ENCODE measurements at places on chromosomes 6 and 20.

DNA sequence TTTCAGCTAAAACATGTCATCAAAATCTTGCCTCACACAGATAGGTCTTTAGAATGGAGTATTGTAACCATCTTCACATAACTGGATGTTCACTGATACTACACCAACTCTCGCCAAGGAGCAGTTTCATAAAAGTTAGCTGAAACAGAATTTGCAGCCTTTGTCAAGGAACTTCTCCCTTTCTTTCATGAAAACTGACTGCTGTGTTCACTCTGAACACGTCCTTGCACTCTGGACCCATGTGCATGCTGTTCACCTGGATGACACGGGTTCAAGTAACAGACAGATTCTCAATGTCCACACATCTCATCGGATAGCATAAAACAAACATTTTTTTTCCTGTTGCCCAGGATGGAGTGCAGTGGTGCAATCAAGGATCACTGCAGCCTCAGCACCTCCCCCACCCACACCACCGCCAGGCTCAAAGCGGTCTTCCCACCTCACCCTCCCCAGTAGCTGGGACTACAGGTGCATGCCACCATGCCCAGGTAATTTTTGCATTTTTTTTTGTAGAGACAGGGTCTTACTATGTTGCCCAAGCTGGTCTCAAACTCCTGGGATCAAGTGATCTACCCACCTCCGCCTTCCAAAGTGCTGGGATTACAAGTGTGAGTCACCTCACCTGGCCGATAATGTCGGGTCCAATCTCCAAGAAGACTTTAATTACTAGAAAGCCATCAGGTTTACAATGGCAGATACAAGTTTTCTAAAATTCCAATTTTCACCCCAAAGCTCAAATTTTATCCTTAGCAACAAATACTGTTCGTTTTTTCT, 9.4 kb downstream of the DIDO1 start:
- no peak for DNase-seq

- DNase-seq, result no peak
Observed at GRCh38 chr6:161351858-161352257, 78.0 kb upstream of the AGPAT4 start.

- no peak for DNase-seq
Observed at GRCh38 chr6:25366903-25367545, 87.8 kb downstream of the CARMIL1 start.

- DNase-seq, result peak; percentile 63
Observed at GRCh38 chr6:129748212-129748900, 38.4 kb upstream of the ARHGAP18 start.

GRCh38 chr6:168871642-168872315, 381.9 kb downstream of the THBS2 start:
- DNase-seq, result no peak

- no peak for DNase-seq
Observed at GRCh38 chr6:168128631-168129291, 49.7 kb upstream of the FRMD1 start.

DNA sequence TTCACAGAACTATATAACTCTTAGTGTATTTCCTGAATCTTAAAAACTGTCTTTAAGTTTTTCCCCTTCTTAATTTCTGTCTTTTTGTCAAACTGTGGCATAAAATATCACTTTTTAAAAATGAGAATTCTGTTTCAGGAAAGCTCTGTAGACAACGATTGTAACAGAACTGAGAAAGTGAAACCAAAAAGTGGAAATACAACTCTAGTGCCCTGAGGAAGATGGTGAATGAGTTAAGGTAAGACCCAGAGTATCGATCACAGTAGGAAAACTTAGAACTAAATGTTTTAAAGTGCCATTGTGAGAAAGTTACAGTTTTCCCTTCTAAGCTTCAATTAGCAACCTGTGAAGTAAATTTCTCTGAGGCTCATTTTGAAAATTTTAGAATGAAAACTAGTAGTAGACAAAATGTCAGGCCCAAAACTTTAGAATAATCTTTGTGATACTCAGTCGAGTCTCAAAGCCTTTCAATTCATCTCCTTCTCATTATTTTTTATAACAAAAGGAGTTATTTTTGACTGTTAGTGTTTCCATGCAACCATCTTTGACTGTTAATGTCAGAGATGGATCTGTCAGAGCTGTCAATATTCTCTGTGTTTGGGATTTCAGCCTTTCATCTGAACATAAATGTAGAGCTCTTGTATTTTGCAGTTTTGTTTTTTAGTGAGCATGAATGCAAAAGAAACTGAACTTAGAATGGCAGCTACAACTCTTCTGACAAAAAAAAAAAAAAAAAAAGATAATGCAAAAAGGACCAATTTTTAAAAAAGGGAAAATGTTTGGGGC, 19.0 kb upstream of the TRDN start:
- no peak for DNase-seq

DNA sequence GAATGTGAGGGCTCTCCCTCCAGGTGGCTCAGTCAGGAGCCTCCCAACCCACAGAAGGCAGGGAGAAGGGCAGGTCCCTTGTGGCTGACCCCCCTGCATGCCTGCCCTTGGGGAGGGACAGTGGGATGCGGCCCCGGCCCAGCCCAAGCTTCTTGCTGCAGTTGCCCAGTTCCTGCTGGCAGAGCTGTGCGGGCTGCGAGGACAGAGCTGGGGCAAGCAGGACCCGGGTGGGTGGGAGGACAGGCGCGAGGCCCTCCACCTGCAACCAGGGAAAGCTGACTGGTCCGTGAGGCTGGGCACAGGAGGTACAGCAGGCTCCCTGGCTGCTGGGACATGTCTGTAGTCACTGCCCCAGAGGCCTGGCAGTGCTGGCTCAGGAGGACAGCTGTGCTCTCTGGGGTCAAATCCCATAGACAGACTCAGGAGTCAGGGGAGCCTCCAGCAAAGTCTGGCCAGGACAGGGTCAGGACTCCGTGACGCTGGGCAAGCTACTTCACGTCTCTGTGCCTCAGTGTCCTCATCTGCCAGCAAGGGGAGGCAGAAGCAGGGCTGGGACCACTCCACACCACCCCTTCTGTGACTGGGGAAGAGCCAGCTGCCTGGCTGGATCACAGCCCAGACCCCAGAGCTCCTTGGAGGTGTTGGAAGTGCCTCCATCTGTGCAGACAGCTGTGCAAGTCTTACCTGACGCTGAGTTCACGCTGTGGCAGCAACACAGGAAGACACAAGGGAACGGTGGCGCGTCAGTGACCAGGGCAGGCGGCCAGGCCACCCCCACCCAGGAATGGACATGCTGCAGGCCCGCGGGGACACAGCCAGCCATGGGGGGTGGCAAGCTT, 13.0 kb downstream of the UCKL1 start:
- DNase-seq, result no peak

DNA sequence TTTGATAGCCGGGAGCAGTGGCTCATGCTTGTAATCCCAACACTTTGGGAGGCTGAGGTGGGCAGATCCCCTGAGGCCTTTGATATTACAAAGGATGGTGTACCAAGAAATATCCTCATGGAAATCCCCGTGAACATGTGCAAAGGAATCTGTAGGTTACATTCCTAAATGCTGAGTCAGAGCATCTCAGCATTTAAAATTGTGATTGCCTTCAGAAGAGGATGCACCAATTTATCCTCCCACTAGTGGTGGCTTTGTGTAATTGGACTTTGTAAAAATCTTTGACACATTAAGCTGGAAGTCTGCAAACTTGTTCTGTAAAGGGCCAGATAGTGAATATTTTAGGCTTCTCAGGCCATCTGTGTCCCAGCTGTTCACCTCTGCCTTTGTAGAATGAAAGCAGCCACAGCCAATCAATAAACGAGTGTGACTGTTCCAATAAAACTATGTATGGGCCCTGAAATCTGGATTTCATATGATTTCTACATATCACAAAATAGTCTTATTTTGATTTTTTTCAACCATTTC, 11.8 kb downstream of the TMEM14B start:
- no peak for DNase-seq

DNA sequence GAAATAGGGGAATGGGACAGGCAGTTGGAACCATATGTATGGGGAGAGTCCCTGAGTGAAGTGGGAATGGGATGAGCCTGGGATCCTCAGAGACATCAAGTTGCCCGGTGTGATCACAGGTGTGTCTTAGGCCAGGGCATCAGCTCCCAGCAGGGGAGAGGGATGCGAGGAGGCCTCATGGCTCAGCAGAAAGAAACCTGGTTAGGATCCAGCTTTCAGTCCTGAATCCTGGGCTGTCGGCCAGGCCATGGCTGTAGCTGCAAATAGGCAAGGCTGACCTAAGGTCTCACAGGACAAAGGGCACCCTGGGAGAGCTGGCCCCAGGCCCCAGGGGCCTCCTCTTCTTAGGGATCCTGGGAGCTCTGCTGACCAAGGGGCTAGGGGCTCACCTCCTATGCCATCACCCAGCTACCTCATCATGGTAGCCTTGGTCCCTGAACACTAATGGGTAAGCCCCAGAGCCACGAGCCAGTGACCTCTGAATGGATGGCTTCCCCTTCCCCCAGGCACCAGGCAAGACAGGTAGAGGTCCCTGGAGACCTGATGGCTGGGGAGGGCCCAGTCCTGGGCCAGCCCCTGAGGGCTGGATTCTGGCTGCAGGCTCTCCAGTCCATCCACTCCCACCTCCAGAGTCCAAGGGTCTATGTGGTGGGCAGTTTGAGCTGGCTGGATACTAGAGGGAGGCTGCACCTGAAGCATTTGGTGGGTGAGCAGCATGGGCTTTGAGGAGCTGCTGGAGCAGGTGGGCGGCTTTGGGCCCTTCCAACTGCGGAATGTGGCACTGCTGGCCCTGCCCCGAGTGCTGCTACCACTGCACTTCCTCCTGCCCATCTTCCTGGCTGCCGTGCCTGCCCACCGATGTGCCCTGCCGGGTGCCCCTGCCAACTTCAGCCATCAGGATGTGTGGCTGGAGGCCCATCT, at the start of gene SLC22A7:
SLC22A7 (plus strand) TSS at position 617 of the 921 bp plus-strand sequence; CDS start at position 716, 99 bp downstream.
- DNase-seq, result no peak

- DNase-seq, result no peak
Observed at GRCh38 chr20:50037123-50037522, 54.3 kb downstream of the SNAI1 start.

DNA sequence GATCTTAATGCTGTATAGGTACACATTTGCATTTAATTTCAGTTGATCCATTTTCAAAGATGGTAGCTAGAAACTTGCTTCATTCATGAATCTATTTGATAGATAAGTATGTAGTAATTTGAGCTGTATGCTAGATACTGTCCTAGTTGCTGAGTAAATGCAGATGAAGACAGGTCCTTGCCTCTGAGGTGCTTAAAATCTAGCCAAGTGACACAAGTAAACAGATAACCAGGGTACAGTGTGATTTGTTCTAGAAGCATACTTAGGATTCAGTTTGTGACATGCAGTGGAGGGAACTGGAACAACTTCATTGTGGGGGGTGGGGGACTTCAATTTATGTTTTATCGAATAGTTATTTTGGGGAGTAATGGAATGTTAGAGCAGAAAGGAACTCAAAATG, 9.2 kb downstream of the CHMP4B start:
- no peak for DNase-seq
